ENCODE measurements at places on chromosomes 3 and 15. TPM values are rescaled to one million over a fixed set of nuclear protein-coding genes. Genes with fewer than 3 reads are reported as not detected.

Gene ANKRD34C
- total RNA-seq, result not detected

- DNase-seq, result no peak
Measured at GRCh38 chr3:23834082-23834870, 28.5 kb downstream of the UBE2E1 start.

DNA sequence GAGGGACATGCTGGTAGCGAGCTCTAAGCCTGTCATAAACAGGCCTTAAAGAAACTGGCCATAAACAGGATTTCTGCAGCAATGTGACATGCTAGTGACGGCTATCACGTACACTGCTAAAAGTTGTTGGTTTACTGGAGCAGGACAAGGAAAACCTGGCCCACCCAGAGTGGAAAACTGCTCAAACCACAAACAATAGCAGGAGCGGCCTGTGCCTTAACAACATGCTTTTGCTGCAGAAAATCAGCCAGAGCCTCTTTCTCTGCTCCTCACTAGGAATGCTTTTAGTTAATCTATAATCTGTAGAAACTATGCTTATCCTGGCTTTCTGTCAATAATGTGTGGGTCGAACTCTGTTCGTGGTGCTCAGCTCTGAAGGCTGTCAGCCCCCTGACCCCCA is 202.9 kb upstream of the UBE3A start:
- no peak for DNase-seq

GRCh38 chr15:48363474-48363873 is 32.2 kb downstream of the DUT start:
- no peak for DNase-seq

Gene C3orf38
- total RNA-seq, result 21.1 TPM

DNA sequence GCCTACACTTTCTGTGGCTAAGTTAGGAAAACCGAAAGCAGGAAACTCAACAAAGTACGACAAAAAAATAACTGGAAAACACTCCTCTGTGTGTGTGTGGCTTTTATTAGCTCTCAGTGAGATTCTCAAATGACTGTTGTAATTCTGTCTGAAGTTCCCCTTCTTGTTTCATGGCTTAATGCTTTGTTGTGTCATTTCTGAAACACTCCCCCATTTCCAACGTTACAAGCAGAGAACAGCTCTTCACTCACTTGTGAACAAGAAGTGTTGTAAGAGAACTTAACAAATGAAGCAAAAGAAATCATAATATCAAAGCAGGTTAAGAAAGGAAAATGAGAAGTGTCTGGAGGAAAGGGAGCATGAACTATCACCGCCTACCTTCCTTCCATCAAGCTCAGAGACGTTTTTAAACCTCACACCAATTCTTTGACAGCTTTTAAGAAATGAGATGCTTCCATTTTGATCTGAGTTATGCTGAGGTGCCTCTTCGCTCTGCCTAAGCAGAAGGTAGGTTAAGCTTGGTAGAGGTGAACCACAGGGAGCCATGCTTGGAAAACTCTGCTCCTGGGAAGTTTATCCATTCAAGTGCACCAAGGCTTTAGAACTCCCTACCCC is 12.4 kb upstream of the SEC62 start:
- no peak for DNase-seq

Gene SERPINI2
- not detected for total RNA-seq

Gene ASB7
- 9.8 TPM for total RNA-seq

GRCh38 chr15:46126581-46126980 is 491.8 kb downstream of the SQOR start:
- no peak for DNase-seq

DNA sequence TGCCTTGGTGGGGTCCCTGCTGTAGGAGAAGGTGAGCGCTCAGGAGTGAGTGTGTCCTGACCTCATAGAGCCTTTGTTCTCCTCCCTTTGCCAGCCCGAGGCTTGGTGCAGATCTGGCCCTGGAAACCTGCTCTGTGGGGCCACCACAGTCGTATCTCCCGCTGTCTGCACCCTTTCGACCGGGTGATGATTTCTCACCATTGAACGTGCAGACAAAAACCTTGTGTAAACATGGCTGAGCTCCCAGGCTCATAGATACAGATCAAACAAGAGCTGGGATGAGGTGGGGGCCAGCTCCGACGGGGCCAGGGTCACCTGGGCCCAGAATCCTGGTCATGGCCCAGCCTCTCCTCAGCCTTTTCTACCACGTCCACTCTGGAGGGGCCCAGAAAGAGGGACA is 34.6 kb upstream of the ESYT3 start:
- DNase-seq, result no peak

- no peak for DNase-seq
Measured at GRCh38 chr15:42324308-42324707, 35.0 kb upstream of the CAPN3 start.

- no peak for DNase-seq
Measured at GRCh38 chr15:70795311-70795665, 31.9 kb upstream of the UACA start.

DNA sequence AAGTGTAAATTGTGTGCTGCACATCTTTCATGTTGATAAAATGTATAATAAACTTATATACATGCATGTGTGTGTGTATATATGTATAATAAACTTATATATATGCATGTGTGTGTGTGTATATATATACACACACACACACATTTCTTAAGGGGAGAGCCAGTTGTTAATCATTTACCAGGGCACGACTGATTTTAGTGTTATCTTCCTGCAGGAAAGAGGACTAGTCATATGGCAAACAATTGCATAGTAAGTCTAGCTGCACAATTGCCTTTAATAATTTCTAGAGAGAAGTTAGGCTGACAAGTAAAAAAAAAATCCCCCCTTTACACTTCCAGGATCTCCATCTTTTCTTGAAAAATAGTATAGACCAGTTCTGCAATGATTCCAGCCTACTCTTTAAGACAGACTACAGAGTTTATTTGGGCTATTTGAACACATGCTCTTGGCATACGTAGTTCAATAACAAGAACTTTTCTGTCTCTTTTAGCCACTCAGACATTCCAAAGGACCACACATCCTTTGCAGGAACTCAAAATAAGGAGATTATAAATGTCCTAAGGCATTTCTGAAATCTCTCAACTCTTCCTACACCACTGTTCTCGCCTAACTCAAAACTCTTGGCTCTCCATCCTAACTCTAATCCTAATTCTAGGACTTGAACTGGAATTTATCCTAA is 163.6 kb upstream of the SETMAR start:
- no peak for DNase-seq

Gene ZNF501
- 3.3 TPM for total RNA-seq

DNA sequence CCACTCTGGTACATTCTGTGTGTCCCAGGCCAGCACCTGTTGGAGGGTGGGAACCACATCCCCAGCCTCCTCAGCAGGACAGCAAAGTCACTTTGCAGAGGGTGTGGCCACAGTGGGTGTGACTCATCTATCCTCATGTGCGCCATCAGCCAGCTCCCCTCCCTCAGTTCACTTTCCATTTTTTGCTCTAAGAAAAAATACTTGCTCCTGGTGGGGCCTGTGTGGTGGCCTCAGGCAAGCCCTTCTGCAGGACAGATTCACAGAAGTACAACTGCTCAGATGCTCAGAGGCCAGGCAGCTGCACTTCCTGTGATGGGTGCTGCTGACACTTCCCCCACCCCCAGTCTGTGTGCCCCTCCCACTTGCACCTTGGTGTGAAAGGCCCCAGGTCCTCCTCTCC is 78.3 kb upstream of the ALDH1L1 start:
- DNase-seq, result no peak

DNA sequence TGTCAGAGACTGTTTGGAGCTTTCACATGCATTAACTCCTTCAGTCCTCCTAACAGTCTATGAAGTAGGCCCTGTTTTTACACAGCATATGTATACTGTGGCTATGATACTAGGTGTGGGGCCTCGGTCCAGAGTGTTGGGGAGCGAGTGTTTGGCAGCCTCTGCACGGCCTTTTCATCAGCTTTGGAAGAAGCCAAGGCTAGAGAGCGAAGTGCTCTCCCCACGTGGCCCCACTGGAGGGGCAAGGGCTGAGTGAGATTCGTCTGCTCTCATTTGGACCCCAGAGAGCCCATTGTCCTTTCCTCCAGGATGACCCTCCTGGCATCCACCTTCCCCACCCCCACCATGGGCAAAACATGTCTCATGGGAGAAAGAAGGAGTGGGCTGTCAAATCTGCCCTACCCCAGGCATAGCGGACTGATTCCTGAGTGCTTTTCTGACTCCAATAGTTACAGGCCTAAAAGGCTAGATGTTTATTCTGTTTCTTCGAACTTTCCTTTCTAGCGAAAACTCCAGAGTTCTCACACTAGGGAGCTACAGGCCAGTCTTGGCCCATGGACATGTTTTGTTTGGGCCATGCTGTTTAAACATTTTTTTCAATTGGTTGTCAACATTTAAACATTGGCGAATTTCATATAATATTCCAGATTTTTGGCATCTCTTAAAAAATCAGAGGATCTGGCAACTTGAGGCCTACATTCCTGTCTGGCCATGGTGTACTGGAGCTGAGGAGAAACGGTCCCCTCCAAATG is 76.0 kb downstream of the EEFSEC start:
- DNase-seq, result no peak

GRCh38 chr3:45275006-45275704 is 49.1 kb upstream of the TMEM158 start:
- DNase-seq, result no peak

Gene TFG
- total RNA-seq, result 108 TPM

- DNase-seq, result no peak
Measured at GRCh38 chr3:57163751-57164150, 1.4 kb downstream of the IL17RD start.

- no peak for DNase-seq
Measured at GRCh38 chr3:64195789-64196188, 29.5 kb downstream of the PRICKLE2 start.

- no peak for DNase-seq
Measured at GRCh38 chr3:112804021-112804420, 42.6 kb downstream of the CD200R1L start.

Gene PLA2G4D
- not detected for total RNA-seq

- peak; percentile 48 for DNase-seq
Measured at GRCh38 chr15:44066211-44066827, 128.8 kb downstream of the FRMD5 start.

DNA sequence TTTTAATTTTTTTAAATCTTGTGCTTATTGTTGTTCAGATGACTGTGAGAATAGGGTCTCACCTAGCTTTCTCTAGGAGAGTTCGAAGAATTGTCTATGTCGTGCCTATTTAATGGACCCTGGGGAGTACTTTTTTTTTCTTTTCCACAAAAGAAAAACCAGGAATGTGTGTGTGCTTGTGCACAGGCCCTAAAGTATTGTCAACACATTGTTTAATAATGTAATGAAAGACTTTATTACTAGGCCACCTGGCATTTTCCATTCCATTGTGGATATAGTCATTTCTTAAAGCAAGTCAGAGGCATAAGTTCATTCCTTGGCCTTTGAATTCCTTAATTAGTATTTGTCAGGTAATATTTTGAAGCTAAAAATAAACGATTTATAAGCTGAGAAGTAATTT is 135.9 kb downstream of the KLHL25 start:
- no peak for DNase-seq

Gene ATOSA
- 123 TPM for total RNA-seq

DNA sequence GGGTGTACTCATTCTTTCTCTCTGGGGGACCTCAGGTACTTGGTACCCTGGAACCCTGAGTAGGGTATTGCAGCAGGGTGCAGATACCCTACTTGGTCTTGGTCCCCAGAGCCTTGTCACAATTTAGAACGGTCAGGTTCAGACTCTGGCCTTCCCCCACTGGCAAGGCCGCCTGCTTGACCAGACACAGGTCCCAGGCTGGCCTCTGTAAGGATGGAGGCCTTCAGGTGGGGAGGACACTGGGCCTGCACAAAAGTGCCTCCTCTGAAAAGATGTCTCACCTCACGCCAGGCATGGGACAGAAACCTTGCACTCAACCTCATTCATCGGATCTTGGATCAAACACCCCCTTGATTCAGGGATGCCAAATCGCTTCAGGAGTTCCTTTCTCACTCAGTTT is 158.4 kb downstream of the KLF13 start:
- DNase-seq, result no peak

Gene CLSTN2
- total RNA-seq, result 35.8 TPM

GRCh38 chr3:113231827-113232253 is 20.5 kb downstream of the BOC start:
- DNase-seq, result no peak

- no peak for DNase-seq
Measured at GRCh38 chr15:89781891-89782618, 5.9 kb downstream of the MESP2 start.

DNA sequence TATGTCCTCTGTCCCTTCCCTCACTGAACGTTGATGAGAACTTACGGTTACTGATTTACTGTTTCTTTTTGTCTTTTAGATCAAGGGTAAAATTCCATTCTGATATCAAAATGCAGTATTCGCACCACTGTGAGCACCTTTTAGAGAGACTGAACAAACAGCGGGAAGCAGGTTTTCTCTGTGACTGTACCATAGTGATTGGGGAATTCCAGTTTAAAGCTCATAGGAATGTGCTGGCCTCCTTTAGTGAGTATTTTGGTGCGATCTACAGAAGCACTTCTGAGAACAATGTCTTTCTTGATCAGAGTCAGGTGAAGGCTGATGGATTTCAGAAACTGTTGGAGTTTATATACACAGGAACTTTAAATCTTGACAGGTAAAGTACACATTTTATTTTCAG is 990 bp downstream of the MYNN start:
- DNase-seq, result no peak

DNA sequence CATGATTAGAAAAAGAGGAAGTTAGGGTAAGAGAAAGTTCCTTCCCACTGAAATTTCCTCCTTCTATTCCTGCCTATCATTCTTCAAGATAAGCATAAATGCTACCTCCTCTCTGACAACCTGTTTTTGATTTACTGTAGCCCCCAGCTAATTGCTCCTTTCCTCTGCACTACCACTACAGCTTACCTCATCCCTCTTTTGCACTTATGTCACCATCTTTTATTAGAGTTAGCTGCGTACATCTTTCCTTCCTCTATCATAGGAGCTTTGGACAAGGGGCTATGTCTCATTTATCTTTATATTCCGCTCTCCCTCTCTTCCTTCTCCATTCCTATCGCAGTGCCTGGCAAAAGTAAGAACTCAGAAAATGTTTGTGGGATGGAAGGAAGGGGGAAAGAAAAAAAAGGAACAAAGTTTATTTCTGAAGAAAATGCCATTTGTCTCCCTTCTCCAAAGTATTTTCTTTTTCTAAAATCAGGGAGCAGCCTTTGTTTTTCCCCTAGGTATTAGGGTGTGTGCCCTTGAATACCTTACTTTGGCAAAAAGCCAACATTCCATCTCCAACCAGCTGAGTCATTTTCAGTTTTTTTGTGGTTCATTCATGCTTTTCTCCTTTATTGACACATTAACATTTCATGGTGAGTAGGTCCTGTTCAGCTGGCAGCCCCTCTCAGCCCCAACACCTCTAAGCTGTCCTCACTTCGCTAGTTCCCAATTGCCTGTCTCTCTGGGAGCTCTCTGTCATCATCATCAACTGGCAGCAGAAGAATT is 87.6 kb upstream of the SOX2 start:
- DNase-seq, result no peak

Gene ZDHHC3
- total RNA-seq, result 79.4 TPM

- DNase-seq, result no peak
Measured at GRCh38 chr3:46935168-46935858, 41.2 kb downstream of the CCDC12 start.

DNA sequence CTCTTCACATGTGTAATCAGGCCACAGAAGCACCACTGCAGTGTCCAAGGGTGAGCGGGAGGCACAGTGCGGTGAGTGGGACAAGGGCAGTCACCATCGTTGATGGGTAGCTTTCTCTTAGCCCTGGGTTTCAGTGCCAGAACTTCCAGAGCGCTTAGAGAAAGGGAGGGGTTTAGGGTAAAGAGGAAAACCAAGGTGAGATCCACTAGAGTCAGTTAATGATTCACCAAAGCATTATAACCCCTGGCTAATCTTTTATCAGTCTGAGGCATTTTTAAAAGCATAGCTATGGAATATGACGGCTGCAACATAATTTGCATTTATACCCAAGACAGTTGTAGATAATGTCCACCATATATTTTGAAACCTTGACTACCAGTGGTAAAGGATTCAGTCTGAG is 94.8 kb downstream of the SHQ1 start:
- DNase-seq, result no peak

Gene SLC49A4
- total RNA-seq, result 14.2 TPM
